ENCODE measurements at places on chromosomes 11 and 22.

- DNase-seq, result no peak
These were observed 102.0 kb upstream of the HSD17B12 start for GRCh38 chr11:43578346-43579170.

- no peak for DNase-seq
These were observed 56.4 kb upstream of the SYN3 start for GRCh38 chr22:33114565-33114964.

- DNase-seq, result no peak
These were observed 150.6 kb downstream of the CEP164 start for GRCh38 chr11:117478126-117478860.

GRCh38 chr11:69966910-69967483 lies 111.1 kb upstream of the ANO1 start:
- no peak for DNase-seq

DNA sequence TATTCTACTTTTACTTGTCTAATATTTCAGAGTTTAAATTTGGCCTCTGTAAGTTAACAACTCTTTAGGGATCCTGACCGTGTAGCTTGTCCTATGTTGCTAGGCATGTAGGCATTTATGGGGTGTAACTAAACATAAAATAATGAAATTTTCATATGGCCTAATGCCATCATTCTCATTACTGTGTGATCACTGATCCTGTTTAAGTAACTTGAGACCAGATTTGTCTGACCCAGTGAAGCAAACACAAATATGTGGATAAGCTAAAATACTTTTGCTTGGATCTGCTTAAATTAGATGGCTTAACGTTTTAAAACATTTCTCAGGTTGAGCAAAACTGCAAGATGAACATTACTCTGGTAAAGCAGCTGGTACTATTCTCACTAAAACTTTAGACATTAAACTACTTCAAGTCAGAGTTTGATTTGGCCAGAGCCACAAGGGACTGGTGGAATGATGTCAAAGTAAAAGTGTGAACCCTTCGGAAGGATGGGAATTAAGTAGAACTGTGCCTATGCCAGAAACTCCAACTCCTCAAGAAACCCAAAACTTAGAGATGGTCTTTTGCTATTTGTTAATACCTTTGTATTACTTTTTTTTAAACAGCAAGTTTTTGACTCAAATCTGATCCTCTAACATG lies 12.5 kb downstream of the QSER1 start:
- no peak for DNase-seq

GRCh38 chr11:69174841-69175240 lies 19.1 kb downstream of the SMIM38 start:
- DNase-seq, result no peak

- peak; percentile 94 for DNase-seq
These were observed 21.0 kb downstream of the FLI1 start for GRCh38 chr11:128714881-128715280.

DNA sequence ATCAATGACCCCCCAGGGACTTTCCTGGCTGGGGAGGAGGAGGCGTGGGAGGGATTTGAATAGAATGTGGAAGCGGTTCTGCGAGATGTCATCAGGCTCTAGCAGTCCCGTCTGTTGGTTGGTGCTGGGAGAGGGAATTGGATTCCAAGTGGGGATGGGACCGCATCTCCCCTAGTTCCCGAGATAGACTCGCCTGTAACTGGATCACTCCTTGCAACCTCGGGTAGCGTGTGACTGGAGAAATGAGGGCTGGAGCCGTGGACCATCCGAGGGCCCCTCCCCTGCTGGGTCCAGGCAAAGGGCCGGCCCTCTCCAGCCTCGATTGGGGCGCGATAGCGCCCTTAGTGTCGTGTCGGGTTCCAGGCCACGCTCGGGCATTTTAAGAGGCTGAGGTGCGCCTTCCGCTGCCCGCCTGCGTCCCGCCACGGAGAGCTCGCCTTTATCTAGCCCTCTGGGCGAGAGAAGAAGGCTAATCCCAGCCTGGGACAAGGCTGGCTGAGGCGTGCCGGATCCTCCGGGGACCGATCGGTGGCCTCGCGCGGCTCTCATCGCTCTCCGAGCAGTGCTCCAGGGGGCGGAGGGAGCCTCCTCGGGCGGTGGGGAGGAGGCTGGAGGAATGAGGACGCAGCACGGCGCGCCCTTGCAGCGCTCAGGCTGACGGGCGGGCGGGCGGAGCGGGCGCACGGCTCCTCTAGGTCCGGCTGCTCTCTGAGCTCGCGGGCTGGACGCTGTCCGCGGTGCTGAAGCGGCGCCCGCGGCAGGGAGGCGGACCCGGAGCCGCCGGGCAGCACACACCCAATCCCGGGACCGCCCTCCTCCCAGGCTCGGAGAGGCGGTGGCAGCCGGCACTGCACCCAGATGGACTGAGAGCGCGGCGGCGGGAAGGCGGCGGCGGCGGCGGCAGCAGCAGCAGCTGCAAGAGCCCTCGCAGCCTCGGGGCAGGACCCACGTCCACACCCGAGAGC lies 107.8 kb downstream of the OSBP2 start:
- DNase-seq, result peak; percentile 76

DNA sequence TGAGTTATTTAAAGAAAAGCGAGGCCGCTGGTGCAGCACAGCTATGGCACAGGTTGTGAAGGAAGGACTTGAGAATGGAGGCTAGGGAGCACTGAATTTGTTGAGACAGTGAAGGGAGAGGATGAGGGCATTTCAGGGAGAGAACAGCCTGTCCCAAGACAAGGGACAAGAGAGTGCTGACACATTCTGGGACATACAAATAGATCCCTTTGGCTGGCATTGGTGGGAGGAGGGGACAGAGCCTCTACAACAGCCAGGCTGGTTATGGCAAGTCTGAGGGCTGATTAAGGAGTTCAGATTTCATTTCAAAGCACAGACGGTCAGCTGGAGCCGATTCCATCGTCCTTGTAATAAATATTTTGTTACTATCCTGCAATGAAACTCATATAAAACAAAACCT lies 1.7 kb upstream of the SLC29A2 start:
- DNase-seq, result no peak

DNA sequence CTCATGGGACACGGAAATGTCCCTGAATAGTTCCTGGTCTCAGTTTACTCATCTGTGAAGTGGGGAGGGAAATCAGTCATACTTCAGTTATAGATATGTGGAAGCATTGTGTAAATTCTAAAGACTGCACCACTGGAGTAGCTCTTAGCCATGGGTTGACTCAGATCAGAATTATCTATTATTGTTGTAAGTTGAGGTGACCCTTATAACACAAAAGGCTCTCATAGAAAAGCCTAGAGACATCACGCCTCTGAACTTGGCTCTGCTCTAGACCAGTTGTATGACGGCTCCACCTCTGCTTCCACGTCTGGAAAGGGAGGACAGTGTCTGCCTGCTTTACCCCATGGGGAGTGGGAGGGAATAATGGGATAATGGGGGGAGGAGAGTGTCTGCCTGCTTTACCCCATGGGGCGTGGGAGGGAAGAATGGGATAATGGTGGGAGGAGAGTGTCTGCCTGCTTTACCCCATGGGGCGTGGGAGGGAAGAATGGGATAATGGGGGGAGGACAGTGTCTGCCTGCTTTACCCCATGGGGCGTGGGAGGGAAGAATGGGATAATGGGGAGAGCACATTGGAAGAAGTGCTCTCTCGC lies 98.2 kb downstream of the AMOTL1 start:
- DNase-seq, result no peak

DNA sequence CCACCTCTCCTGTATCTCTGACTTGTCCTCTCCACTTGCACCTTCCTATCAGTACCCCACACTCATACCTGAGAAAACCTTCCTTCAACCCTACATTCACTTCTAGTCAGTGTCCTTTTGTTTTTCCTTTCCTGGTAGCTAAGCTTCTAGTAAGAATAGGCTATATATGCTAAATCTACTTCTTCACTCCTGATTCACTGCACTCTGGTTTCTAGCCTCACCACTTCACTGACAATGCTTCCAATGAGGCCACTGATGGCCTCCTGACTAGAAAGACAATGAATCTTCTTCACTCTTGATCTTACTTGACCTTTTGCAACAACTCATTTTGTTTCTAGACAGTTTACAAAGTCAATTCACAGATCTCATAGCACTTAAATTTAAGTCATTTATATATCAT lies 52.0 kb downstream of the RELT start:
- no peak for DNase-seq

GRCh38 chr11:104830080-104830479 lies 68.2 kb downstream of the CASP12 start:
- peak; percentile 28 for DNase-seq

- DNase-seq, result no peak
These were observed 33.9 kb upstream of the FJX1 start for GRCh38 chr11:35584321-35584720.

GRCh38 chr11:1198561-1199240 lies 24.2 kb upstream of the MUC5B start:
- DNase-seq, result no peak

DNA sequence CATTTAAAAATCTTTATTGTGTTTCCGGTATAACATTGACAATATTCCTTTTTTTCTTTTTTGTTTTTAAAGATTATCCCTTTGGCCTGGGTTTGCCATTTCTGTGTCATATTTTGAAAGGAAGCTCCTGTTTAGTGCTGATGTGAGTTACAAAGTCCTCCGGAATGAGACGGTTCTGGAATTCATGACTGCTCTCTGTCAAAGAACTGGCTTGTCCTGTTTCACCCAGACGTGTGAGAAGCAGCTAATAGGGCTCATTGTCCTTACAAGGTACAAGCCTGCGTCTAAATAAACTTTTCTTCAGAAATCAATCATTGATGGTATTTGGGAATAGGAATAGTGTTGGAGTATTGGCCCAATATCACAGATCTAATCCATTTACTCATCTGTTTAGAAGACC lies 19.8 kb downstream of the PIWIL4 start:
- DNase-seq, result no peak

DNA sequence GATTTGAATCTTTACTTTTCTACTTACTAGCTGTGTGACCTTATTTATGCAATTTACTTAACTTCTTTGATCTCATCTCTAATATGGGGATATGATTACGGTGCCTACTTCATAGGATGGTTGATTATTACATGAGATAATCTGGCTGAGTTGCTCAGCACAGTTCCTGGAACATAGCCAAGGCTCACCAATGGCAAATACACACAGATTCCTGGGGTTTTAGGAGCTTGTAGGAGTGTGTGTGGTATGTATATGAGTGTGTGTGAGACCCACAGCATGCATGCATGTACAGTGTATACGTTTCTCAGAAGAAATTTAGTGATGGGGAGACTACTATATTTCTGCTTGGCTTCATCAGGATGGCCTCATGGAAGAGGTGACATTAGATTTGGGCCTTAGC lies 256.9 kb downstream of the KIRREL3 start:
- DNase-seq, result no peak

DNA sequence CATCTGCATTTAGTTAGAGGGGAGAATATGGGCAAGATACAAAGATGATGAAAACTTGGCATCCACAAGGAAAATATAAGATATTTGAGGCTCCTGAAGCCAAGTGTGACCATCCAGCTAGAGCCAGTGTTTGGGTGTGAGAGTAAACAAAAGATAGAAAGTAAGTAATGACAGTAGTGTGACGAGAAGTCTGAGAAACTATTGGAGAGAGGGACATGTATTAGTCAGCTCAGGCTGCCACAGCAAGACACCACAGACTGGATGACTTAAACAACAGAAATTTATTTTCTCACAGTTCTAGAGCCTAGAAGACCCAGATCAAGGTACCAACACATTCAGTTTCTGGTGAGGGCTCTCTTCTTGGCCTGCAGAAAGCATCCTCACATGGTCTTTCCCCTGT lies 6.4 kb upstream of the CCKBR start:
- DNase-seq, result no peak

DNA sequence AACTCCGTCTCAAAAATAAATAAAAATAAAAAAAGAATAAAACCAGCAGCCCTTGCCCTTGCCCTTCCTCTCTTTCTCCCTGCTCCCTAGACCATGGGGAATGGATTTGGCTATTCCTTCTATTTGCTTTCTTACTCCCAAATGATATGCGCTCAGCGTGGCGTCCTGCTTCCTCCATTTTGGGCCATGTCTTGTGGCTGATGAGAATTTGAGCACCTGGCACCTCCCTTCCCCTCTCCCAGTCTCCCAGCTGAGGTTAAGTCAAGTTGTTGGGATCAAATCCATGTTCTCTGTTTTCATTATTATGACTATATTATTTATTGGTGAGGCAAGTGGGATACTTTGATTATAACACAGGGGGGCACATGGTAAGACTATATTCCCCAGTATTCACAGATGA lies 10.8 kb upstream of the CTTN start:
- DNase-seq, result no peak

DNA sequence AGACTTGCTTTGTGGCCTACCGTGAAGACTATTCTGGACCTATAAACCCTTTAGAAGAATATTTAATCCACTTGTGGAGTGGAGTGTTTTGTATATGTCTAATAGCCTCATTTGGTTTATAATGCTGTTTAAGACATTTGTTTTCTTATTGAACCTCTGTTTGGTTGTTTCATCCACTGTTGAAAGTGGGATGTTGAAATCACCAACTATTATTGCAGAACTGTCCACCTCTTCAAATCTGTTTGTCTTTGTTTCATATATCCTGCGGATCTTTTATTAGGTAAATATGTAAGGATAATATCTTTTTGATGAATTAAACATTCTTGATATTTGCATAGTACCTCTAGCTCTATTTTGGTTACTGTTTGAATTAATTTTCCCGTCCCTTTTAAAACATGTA lies 49.1 kb downstream of the XKR3 start:
- DNase-seq, result no peak

- DNase-seq, result peak; percentile 67
These were observed 230.1 kb downstream of the MIAT start for GRCh38 chr22:26887456-26887855.

DNA sequence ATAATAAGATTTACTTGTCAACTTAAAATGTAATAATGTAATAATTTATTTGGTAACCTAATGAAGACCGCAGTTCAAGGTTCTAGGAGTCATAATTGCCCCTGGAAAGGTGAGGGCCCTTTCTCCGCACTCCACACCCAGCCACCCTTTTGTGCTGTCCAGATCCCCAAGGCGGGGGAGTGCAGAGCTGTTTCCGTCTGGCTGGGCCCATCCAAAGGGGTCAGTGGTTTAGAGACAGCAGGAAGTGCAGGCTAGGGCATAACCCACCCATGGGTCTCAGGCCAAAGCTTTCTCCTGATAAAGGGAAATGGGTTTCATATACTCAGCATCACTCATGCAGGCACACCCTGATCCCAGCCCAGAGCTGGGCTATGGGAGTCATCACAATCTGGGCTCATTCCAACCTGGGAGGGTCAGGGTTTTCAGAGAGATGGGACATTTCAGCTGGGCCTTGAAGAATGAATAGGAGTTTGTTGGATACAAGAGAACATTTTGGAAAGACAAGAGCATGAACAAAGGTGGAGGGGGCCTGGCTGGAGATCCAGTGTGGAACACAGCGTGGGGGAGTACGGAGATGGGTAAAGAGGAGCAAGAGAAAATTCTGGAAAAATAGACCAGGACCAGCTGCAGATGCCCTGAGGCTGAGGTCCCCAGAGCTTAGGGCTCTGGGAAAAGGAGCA lies 432.2 kb downstream of the TBC1D22A start:
- no peak for DNase-seq

- DNase-seq, result no peak
These were observed 71.0 kb upstream of the PPARA start for GRCh38 chr22:46079093-46079860.

DNA sequence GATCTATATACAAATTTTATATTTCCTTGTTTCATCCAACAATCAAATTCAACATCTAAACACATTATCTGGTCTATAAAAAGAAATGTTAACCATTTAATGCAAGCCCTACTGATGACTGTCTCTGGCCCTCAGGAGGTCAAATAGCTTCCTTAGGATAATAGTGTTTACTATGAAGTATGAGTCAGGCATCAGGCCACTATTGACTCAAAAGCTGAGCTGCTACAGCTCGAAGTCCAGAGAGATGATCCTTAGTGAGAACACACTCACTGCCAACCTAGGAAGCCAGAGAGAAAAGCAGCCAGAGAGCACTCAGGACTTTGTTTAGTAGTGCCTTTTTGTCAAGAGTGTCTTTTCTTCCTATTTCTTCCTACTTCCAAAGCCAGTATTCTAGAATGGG lies 171.8 kb downstream of the SOX6 start:
- DNase-seq, result no peak

Measured in AG09319 (cell line).